ENCODE measurements at places on chromosomes 6 and 20.

- DNase-seq = no peak
Observed at GRCh38 chr20:52219441-52219840, 27.9 kb upstream of the ZFP64 start.

DNA sequence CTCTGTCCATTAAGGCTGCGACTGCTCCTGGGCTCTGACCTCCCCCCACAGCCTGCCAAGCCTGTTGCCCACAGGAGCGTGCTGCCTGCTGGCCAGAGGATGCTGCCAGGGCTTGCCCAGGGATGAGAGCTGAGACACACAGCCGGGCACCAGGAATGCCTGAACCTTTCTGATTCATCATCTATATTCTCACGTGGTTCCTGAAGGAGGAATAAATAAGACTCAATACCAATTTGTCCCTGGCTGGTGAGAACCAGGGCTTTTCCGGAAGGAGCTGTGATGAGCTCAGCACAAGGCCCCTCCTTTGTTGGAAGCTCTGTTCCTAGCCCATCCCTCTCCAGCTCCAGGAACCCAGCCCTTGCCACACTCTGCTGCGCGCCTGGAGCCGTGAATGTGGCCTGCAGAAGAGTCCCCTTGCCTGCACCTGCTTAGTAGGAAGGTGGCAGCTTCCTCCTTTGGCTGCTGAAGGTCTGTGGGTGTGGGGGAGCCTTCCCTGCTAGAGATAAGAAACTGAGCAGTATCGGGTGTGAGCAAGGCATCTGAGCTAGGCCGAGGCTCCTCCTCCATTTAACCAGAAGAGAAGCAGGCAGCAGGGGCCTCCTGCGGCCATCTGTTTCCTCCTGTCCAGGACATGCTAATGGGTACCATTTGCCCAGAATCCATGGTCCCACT, 37.9 kb downstream of the SYNDIG1 start:
- DNase-seq = no peak

DNA sequence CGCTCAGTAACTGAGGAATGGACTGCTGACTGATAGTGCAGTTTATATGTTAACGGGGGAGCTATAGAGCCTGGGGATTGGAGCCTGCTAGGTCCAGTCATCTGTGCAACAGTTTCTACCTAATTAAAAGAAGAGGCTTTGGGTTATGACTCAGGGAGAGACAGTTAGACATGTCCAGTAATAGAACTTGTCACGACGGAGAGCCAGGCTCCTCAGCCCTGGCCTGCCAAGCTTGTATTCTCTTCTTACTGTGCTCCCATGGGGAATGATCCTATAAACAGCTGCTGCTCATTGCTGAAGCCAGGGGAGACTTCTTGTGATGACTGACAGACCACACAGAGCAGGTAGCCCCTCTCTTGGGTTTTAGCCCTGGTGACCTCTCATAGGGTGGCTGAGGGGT, 69.3 kb downstream of the SYNJ2 start:
- DNase-seq = peak; percentile 6

DNA sequence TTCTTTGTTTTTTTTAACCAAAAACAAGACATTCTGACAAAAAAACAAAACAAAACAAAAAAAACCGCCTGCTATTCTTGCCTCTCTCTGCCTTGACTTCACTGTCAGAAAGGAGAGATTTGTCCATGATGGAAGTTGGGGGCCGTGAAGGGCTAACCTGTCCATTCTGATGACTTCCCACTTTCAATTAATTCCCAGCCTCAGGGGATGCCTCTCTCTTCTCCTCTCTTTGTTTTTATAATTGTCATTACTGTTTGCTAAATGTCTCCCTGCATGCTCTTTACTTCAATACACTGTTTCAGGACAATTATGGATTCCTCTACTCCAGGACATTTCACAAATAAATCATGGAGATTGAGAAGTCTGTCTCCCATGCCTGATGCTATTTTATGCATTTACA, 130.5 kb upstream of the CNR1 start:
- no peak for DNase-seq

- no peak for DNase-seq
Observed at GRCh38 chr6:145147981-145148749, 587.2 kb downstream of the EPM2A start.

DNA sequence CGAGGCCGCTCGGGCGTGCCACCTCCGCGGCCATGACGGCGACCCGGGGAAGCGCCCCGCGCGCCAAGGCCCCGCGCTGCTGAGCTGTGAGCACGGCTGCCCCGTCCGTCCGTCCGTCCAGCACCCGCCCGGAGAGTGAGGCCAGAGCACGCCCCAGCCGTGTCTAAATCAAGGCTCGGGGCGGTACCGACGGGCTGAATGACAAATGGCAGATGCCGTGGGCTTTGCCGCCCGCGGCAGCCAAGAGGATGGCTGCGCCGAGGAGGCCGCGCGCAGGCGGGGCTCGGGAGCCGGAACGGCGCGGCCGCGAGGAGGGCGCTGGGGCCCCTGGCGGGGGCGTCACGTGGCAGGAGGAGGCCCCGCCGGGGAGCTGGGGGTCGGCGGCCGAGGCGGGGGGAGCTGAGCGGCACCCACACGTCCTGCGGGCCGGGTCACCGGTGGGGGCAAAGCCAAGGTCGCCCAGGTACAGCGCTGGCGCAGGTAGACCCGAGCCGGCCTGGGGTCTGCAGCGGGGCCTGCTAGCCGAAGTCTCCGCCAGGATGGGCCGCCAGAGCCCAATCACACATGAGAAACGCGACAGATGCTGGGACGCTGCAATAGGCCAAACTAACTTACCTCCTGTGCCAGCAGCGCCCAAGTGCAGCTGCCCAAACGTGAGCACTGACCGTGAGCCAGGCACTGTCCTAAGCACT, at the start of gene PLAGL1:
TSS of gene PLAGL1 (minus strand) at position 140 of the 692 bp plus-strand sequence. CDS start 60,123 bp downstream, outside the sequence.
- peak; percentile 27 for DNase-seq

GRCh38 chr6:148829415-148830101, 82.7 kb downstream of the UST start:
- no peak for DNase-seq

DNA sequence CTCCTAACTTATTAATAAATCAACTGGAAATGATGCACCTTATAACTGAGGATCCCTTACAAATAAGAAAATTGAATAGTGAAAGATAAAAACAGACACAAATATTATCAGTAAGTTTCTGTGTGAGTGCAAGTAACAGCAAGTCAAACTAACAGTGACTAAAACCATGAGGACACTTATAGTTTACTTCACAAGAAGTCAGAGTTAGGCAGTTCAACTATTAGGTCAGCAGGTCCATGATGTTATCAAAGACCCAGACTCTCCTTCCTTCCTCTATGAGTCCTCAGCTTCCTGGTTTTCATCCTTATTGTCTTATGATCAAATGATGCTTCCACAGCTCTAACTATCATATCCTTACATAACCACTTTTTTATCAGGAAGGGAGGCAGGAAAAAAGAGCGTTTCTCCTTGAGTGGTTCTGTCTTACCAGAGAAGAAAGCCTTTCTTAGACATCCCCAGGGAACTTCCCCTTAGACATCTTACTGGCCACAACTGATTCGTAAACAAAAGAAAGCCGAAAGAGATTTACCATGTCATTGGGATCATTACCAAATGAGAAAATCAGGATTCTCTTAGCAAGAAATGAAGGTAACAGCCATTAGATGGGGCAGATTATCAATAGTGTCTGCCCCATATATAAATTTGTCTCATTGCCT, 114.3 kb upstream of the LRFN2 start:
- DNase-seq = no peak

DNA sequence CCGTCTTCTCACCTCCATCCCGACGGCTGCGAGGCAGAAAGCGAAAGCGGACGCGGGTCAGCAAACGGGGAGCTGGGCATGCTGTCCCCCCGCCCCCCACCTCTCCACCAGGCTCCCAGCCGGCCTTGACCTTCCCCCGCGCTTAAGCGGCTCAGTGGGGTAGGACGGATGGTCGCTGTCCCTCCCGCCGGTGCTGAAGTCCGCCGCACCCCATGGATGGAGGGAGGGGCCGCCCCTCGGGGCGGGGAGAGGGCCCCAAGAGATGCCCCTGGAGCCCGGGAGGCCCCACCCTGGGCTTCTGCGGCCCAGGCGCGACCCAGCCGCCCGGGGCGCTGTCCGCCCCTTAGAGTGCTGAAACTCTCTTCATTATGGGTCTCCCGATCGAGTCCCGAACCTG, at the start of gene KCNB1:
TSS of gene KCNB1 (minus strand) at position 48 of the 397 bp plus-strand sequence. CDS start 188 bp downstream, outside the sequence.
- peak; percentile 43 for DNase-seq

- DNase-seq = no peak
Observed at GRCh38 chr6:3545156-3545555, 88.3 kb upstream of the SLC22A23 start.

- no peak for DNase-seq
Observed at GRCh38 chr6:130840050-130840449, 12.8 kb downstream of the SMLR1 start.

- DNase-seq = no peak
Observed at GRCh38 chr6:56860475-56860874, 94.4 kb upstream of the BEND6 start.
